Sigmoid colon (tissue), 7 donors: ENCODE measurements at places on chromosomes 16 and 17.

DNA sequence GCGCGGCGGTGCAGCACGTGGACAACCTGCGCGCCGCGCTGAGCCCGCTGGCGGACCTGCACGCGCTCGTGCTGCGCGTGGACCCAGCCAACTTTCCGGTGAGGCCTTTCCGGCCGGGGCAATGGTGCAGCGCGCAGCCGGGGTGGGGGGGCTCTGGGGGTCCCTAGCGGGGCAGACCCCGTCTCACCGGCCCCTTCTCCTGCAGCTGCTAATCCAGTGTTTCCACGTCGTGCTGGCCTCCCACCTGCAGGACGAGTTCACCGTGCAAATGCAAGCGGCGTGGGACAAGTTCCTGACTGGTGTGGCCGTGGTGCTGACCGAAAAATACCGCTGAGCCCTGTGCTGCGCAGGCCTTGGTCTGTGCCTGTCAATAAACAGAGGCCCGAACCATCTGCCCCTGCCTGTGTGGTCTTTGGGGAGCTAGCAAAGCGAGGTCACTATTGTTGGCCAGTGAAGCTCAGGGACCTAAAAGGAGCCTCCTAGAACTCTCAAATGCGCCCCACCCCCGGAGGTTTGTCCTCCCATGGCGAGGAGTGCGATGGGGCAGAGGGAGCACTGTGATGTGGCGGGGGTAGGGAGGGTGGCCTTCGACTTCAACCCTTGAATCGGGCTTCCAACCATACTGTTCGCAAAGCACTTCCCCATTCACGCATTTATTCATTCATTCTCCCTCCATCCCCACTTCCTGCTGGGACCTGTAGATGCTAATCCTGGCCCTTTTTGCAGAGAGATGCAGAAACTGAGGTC lies 770 bp downstream of the HBM start:
- DNase-seq: no peak

GRCh38 chr17:51152766-51153209 lies 571 bp upstream of the NME1 start:
- no peak for DNase-seq

DNA sequence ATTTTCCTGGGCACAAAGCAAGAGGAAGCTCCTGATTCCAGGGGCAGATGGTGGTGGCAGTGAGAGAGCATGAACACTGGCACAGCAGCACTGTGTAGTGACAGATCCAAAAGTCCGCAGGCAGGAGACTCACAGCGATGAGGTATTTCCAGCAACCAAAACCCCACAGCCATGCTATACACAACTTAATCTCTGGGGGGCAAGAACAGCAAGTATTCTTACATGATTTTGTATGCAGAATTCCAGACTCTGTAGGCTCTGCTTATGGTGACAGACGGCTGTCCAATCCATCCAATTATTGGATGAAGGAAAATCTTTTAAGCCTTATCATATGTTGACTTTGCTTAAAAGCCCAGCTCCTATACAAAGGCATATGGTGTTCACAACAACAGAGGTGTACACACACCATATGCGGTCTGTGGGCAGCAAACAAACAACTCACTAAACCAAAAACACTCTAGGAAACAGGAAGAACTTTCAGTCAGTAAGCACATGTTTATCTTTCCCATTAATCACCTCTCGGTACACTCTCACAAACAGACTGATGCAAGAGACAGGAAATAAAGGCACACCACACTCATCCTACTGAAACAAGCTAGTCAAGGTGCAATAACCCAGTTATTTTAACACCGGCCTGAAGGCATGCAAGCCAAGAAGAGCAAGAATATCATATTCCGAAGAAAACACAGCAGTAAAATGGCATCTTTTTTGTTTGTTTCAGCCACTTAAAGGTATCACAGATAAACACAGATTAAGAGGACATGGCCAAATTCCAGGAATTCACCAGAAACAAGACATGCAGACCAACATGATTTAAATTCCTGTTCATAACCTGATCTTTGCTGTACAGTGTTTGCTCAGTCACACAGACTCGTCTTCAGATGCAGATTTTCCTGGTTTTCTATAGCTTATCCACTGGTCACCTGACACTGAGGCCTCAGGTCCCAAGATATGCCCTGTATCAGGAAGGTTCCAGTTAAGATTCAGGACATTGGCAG lies 47.8 kb downstream of the ERN1 start:
- no peak for DNase-seq

DNA sequence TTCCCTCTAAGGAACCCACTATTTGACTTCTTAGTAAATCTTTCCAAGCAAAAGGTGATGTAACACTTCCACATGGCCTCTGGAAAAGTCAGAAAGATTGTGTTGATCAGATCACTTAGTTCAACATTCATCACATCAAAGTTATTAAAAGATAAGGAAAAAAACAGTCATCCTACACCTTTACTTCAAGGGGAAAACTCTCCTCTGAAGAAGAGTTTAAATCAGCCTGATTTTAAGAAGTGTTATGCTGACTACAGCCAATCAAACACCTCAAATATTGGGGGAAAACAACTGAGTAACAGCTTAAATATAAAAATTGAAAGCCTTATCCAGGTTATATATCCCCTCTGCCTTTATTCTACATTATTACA lies 19.6 kb upstream of the COPRS start:
- no peak for DNase-seq

GRCh38 chr17:29614349-29615047 lies 8.2 kb downstream of the CORO6 start:
- DNase-seq: no peak

DNA sequence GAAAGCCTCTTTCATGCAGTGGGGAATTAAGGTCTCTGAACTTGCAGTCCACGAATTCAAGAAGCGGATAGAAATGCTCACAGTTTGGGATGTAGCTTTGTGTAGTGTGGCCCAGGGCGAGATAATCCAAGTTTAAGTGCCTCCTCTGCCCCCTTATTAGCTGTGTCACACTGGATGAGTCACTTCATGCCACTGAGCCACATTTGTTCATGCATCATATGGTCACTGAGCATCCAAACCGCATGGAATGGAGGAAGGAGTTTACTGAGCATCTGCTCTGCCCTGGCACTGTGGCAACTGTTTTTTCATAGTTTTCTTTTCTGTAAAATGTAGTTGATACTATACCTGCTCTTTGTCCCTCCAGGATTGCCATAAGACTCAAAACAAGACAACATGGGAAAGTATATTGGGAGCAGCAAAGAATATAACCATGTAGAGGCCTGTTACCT lies 15.1 kb upstream of the DHX8 start:
- DNase-seq: no peak

- no peak for DNase-seq
Measured at GRCh38 chr17:34178092-34178491, 77.0 kb upstream of the CCL2 start.

DNA sequence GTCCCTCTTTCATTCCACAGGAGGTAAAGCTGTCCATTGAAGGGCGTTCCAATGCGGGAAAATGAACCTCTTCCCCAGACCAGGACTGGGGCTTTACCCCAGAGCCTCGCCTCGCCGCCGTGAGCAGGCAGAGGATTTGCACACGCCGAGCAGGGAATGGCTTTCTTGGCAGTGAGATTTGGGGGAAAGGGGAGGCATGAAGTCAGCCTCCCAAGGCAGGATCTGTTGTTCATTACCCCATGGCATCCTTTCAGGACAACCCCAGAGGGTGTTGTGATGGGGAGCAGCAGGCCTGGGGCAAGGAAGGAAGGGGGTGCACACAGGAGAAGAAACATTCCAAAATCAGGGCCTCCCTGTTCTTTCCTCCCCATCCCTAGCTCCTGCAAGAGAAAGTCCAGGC lies 6.0 kb downstream of the ATXN1L start:
- no peak for DNase-seq
